ENCODE measurements at places on chromosomes 2 and 18. TPM values are rescaled to one million over a fixed set of nuclear protein-coding genes. Genes with fewer than 3 reads are reported as not detected.

The TNFRSF11A gene
- total RNA-seq, result 6.3 TPM

The DLGAP1 gene
- 0.09 TPM for total RNA-seq

The MAPK4 gene
- 0.07 TPM for total RNA-seq

The DIS3L2 gene
- 12.6 TPM for total RNA-seq

The SERPINB10 gene
- 0.22 TPM for total RNA-seq

The MTCL1 gene
- total RNA-seq, result 65.5 TPM

The ASB18 gene
- not detected for total RNA-seq

The CRIM1 gene
- total RNA-seq, result 134 TPM

The CXCR1 gene
- total RNA-seq, result not detected

The SLC38A11 gene
- total RNA-seq, result not detected

The ABCG8 gene
- total RNA-seq, result not detected

The CDK15 gene
- not detected for total RNA-seq

The LOXHD1 gene
- not detected for total RNA-seq

The TNP1 gene
- total RNA-seq, result not detected

The ADAM23 gene
- total RNA-seq, result 10.0 TPM

The LRATD1 gene
- total RNA-seq, result not detected

The ANKRD53 gene
- 0.07 TPM for total RNA-seq

The ALK gene
- total RNA-seq, result not detected

The SYT4 gene
- not detected for total RNA-seq
